GM03348 (cell line): ENCODE measurements at places on chromosomes 4 and X.

GRCh38 chr4:153241970-153242838 lies 38.0 kb downstream of the TRIM2 start:
- no peak for DNase-seq

DNA sequence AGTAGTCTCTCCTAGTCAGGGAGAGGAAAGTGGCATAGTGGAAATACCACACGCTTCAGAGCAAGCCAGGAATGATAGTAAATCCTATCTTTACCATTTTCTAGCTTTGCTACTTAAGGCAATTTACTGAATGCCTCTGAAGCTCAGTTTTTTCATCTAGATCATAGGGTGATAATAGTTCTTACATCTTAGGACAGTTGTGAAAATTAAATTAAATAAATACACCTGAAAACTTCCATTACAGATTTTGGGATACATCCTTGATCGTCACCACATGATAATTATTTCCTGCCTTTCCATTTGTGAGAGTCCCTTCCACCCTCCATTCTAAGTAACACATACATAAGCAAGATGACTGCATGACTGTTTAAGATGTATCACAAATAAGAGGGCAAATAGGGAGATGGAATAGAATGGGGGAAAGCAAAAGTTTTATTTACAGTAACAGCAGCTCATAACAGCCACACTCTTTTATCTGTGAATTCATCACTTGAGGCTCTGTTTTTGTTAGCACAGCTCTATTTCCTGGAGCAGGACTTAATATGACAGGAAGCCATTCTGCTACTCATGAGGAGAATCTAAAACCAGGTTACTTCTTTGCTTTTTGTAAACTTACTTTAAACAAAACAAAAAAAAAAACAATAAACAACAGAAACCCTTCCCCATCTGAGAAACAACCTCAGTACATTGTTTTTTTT lies 13.4 kb downstream of the P2RY10 start:
- DNase-seq = no peak

DNA sequence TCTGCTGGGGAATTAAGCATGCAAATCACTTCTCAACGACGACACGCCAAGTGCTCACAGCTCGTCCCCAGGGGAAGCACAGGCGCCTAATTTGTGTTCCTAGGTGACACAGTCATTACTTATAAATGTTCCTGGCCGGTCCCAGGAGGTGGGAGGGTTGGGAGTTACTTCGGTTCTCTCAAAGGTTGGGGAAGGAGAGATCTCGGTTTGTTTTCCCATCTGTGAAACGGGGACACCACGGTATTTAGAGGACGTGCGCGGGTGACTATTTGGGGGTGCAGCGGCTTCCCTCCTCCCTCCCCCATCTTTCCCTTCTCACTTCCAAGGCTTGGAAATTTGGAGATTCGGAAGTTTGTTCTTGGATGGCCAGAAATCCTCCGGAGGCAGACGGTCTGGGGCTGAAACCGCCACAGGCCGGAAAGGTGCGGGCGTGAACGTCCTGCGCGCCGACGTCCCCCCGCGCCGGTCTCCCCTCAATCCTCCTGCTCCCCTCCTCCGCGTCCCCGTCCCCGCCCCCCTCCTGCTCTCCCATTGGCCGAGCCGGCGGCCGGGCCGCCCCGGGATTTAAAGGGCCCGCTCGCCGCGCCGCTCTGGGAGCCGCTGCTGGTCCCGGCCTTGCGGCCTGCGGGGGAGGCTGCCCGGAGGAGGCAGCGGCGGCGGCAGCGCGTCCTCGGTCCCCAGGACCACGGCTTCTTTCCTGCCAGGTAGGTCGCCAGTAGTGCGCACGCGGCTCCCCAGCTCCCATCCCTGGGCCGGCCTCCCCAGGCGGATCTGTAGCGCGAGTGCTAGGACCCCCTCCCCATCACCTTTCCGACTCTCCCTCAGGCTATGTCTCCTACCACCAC lies at the start of gene PORCN:
TSS of gene PORCN (plus strand) at position 593 of the 845 bp plus-strand sequence. CDS start 829 bp downstream, outside the sequence.
- peak; percentile 95 for DNase-seq

DNA sequence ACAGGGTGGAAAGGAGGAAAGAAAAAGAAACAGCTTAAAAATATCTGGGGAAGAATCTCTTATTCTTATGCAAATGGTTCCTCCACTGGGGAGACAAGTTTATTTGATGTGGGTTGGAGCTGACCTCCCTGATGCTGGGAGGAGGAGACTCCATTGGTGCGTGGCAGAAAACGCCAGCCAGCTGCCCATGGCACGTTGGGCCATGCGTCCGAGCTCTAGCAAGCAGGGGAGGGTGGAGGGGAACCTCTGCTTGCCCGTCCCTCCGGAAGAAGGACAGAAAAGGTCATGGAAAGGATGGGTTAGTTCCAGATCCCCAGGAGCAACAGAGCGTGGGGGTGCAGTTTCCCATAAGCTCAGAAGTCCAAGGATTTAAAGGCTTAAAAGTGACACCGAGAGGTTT lies 210.4 kb downstream of the KLHL4 start:
- DNase-seq = no peak

- DNase-seq = no peak
These were observed 2.8 kb downstream of the SOD3 start for GRCh38 chr4:24798036-24798610.

- DNase-seq = no peak
These were observed 28.4 kb upstream of the NDST3 start for GRCh38 chr4:118005883-118006282.

DNA sequence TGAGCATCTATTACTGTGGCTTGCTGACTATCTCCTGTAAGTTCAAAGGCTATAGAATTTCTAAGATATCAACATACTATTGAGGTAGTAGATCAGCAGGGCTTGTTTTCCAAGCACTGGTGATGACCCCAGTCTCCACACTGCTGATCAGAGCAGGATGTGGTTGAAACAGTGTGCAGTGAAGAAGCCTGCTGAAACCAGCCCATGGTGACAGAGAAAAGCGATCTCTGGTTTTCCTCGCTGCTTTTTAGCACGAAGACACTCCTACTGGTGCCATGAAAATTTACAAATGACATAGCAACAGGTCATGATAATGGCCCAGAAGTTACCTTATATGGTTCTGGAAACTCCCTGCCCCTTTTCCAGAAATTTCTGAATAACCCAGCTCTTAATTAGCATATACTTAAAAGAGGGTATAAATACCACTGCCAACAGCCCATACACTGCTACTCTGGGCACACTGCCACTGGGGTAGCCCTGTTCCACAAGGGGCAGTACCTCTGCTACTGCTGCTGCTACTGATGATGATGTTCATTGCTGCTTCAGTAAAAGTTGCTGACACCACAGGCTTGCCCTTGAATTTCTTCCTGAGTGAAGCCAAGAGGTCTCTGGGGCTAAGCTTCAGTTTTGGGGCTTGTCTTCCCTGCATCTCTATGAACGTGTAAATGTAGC lies 1689.5 kb upstream of the PCDH10 start:
- no peak for DNase-seq
